GM06990 (cell line): ENCODE measurements at places on chromosomes 5 and 9.

GRCh38 chr9:117526674-117527073 is 111.8 kb upstream of the ASTN2 start:
- no peak for DNase-seq

DNA sequence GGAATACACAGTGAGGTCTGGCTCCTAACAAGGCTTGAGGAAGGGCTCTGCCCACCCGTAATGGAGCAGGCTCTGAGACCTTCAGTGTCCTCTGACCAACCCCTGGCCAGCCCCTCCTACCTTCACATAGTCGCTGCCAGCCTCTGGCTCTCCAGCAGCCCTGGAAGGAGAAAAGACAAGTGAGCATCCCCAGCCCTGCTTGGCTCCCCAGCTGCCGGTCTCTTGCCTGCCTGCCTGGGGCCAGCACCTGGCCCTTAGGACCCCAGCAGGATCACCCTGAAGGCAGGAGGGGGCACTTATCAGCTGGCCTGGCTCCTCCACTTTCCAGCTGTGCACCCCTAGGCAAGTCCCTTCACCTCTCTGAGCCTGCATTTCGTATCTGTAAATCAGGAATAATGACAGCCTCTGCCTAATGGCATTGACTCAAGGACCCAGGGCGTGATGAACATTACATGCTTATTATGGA is 16.9 kb downstream of the SH2D3C start:
- DNase-seq: no peak

- DNase-seq: no peak
These were observed 182.9 kb downstream of the ARHGEF28 start for GRCh38 chr5:73808911-73809310.

GRCh38 chr5:45376417-45376816 is 319.8 kb downstream of the HCN1 start:
- no peak for DNase-seq

DNA sequence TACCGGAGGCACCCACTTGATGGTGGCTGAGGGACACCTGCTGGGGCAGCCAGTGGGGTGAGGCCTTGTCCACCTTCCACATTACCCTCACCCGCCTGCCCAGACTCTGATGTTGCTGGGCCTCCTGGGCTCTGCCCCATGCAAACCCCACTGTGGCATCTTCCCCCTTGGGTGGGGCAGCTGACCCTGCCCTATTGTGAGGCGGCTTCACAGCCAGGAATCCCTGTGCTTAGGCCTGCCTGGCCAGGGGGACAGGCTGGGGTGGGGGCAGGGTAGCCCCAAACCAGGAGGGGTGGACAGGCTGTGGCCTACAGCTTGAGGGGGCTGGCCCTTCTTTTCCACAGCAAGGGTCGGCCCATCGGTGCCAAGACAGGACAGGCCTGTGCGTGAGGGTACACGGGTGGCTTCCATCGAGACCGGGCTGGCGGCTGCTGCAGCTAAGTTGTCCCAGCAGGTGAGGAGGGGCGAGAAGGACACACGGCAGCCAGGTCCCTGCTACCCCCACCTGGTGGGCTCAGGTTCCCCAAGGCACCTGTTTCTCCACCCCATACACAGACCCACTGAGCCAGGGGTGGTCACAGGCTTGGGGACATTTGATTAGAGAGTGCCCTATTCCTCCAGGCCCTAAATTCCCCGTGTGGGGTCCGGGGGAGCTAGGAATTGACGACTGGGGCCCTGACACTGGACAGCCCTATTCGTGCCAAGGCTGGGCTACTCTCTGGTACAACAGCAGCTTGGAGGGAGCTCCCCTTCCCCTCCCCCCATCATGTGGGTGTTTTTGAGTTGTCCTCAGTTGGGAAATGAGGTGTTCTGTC is 99.2 kb downstream of the PHF2 start:
- DNase-seq: no peak

DNA sequence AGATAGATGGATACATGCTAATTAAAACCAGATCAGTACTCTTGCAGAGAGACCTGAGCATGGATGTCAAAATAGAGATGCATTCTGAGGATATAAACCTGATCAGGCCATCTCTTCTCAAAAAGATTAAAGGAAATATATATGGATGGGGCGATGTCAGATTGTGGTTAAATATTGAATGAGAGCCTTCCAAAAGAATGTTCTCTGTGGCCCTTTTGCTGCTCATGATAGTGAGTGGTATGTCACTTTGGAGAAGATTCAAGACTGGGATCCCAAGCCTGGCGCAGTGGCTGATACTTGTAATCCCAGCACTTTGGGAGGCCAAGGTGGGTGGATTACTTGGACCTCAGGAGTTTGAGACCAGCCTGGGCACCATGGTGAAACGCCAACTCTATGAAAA is 20.5 kb downstream of the ZNF131 start:
- no peak for DNase-seq

- DNase-seq: no peak
These were observed 5.0 kb upstream of the POLR1E start for GRCh38 chr9:37480759-37481158.

DNA sequence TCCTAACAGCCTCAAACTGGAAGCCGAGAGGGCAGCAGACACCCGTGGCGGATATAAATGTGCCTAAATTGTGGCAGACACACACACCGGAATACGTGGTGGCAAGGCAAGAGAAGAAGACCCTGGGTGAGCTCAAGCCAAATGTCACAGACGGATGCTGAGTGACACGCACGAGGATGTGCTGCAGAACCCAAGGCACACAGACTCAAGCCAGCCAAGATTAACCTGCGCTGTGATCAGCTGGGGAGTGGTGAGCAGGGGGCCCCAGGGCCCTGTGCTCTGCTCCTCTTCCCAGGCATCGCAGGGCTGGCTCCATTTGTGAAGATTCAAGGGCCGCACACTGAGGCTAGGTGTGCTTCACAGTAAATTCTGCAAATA is 16.4 kb downstream of the SEMA4D start:
- DNase-seq: no peak

- DNase-seq: no peak
These were observed 141.8 kb downstream of the ZNF354C start for GRCh38 chr5:179201986-179202385.

DNA sequence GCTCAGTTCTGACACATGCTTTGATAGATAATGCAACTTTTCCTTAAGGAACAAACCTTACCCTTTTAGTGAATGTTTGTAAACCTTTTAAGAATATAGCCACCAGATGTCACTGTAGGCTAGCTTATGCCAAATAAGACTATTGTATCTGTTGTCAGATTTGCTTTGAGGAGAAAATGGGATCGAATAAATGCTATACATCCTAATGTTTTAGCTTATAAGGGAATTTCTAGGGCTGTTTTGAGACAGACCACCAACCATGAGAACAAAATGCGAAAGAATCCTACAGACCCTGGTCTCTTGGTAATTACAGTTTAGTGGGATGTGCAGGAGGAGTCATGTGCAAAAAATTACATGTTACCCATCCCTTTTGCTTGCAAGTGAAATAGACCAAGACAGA is 127.6 kb upstream of the NMUR2 start:
- no peak for DNase-seq

DNA sequence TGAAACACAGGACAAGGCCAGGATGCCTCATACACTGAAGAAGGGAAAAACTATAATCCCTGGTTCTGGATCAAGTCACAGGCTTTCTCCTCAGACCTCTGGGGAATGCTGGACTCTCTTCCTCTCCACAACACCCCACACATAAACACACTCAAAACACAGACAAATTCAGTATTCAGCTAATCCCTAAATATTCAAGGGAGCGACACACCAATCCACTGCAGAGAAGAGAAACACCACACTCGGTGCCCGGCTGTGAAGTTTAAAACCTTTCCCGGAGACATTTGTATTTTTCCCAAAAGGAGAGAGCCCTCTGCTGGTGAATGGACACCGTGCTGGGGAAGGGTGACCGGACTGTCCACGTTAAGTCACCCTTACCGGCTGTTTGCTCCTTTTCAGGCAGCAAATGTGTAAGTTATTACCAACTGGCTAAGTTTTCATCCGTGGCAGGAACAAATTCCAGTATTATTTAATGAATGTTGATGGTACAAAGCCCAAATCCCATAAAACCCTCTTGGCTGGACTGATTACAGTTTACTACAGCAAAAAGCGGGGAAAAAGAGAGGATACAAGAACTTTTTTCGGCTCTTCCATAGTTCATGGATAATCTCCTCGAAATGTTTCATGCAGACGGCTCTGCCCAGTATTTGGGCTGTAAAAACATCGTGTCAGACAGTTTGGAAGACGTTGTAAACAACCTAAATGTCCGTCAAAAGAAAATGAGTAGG is 130.9 kb upstream of the SLC30A5 start:
- no peak for DNase-seq

GRCh38 chr9:112605963-112606699 is 111.8 kb downstream of the INIP start:
- DNase-seq: no peak

GRCh38 chr5:58499941-58500340 is 8.7 kb downstream of the GAPT start:
- DNase-seq: no peak

DNA sequence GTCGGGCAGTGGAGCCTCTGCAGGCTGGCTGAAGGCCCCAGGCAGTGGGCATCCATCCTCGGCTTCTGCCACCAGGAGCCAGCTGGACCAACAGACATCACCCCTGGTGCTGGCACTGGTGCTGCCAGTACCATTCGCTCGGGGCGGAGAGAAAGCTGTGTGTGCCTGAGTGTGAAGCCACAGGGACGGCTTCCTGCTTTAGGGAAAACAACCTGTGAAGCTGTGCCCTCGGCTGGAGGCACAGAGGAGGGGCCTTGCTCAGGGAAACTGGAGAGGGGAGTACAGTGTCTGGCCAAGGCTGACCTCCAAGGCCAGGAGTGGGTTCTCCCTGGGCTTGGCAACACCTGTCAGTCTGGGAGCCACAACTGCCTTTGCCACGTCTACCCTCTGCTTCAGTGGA is 38.3 kb downstream of the NEK6 start:
- no peak for DNase-seq

DNA sequence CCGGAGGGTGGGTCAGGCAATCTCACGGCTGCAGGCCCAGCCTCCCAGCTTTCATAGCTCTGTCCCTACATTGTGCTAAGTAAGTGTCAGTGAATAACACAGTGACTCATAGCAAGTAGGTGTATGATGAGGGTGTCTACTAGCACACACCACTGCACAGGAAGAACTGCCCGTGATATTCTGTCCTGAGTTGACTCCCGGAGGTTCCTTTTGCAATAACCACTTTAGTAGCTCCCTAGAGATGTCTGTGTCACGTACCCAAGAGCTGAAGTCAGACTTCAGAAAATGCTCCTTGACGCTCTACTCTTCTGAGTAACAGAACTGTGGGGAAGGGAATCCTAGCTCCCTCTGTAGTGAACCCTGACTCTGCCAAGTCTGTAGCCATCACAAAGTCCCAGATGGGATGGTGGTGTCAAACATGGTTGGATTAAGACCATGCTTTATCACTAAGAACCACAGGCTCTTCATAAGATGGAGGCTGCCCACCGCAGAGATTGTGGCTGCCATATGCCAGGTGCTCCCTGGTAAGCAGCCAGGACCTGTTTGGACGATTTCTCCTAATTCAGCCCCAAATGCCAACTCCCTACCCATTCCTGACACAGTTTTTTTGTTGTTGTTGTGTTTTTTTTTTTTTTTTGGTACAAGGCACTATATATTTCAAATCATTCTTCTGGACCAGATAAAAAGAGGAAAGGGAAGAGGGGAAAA is 352.6 kb upstream of the PANK3 start:
- no peak for DNase-seq

DNA sequence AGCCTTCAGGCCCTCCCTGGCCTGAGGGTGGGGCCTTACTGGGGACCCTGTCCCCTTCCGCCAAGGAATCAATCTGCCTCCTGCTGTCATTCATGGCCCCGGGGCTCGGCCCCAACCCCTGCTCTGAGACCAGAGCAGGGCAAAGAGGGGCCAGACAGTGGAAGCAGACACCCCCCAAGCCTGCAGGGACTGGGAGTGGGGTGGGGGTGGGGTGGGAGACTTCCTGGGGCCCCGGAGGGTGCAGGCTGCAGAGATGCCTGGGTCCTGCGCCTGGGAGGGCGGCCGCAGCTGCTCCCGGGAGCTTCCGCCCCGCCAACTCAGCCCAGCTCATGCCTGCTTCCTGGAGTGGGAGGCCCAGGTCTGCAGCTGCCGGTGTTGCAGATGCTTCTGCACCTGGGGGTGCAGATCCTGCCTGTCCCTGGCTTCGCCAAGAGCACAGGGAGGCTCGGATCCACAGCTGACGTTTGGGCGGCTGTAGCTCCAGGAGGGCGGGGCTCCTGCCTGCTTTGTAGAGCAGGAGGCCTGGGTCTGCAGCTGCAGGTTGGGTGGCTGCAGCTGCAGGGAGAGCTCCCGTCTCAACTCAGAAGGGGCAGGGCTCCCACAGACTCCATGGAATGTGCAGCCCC is 6.2 kb downstream of the KIF4B start:
- DNase-seq: no peak

DNA sequence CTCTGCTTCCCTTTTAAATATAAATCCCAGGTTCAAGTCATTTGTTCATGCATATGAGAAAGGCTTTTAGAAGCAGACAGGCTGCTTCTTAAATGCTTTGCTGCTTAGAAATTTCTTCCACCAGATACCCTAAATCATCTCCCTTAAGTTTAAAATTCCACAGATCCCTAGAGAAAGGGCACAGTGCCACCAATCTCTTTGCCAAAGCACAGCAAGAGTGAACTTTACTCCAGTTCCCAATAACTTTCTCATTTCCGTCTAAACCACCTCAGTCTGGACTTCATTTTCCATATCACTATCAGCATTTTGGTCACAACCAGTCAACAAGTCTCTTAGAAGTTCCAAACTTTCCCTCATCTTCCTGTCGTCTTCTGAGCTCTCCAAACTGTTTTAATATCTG is 679.8 kb upstream of the FTMT start:
- no peak for DNase-seq

- DNase-seq: no peak
These were observed 1377.5 kb upstream of the DMAC1 start for GRCh38 chr9:9177081-9177480.

GRCh38 chr5:119801570-119801969 is 172.2 kb downstream of the FAM170A start:
- DNase-seq: no peak

DNA sequence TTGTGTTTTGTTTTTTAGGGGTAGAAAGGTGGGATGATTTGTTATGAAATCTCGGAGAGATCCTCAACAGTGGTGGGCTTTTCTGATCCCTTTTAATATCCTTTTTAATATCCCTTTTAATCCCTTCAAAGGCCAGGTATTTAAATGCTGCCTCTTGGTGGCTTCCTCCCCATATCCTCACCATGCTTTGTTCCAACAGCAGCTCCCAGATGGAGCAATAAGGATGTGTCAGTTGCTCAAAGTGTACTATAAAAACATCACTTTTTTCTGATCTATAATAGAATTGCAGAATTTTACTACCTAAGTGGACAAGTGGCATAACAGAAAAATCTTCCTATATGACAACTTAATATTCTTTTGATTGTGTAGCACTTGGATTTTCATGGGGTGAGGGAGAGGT is 160.1 kb downstream of the GNAQ start:
- no peak for DNase-seq

DNA sequence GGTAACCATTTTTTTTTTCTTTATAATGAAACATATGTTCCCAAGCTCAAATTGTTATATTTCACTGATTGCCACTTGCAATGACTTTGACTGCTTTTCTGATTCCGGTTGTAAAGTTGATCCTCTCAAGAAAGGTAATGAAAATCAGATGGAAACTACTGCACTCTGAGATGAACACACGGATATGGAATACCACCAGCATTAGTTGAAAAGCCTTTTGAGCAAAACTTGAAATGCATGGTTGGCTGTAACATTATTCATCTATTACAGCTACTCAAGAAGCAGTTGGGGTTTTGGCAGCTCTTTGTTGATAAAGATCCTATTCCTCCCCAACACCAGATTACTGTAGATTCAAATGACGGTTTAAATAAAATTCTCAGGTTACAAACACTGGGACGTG is 591.6 kb upstream of the DMAC1 start:
- no peak for DNase-seq
